ENCODE measurements at places on chromosomes 5 and 9.

GRCh38 chr5:36570301-36571095 lies 35.9 kb upstream of the SLC1A3 start:
- DNase-seq = no peak

DNA sequence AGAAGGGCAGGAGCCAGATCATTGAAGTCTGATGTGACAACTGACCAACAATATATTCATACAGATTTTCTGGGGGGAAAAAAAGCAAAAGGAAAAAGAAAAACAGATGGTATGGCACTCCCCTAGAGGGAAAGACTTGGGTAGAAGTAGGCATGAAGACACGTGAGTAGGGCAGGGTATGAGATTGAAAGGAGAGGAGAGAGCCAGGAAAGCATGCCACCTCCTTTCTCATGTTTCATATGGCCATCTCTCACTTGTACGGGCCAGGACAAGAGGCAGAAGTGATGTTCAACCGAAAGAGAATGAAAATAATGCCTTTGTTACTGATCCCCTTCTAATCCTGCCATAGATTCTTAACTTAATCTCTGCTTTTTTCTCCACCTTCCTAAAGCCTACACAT lies 139.0 kb upstream of the ACTBL2 start:
- DNase-seq = no peak

- no peak for DNase-seq
Measured at GRCh38 chr9:133073086-133074014, 11.6 kb downstream of the CEL start.

DNA sequence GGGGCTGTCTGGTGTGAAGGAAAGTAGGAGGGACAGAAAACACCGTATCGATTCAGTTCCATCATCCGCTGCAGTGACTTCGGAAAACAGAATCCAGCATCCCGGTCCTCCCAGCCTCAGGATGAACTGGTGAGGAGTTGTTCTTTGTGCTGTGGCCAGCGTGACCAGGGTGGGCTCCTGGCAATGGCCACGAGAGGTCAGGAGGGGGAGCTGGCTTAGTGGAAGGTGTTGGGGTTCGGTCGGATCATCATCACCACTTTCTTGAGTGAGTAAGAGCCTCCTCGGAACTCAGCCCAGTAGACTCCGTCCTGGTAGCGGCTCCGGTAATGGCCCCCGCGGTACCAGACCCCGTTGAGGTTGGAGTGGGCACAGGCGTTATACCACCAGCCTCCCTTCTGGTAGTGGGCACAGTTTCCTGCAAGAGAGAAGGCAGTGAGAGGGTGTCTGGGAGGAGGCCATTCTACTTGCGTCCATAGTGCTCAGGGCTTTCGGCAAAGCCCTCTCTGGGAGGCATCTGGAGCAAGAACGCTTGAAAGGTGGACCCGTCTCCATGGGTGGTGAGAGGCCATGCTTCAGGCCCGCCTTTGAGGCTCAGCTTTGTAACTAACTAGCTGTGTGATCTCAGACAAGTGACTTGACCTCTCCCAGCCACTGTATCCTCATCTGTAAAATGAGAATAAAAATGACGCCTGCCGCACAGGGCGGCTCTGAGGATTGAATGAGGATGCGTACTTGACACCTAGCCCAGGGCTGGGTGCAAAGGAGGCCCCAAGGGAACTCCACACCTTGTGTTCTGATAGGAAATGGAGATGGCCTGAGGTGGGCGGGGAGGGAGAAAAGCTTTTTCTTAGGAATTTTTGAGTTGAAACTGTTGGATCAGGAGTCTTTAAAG lies 33.5 kb downstream of the ANGPTL2 start:
- DNase-seq = no peak

- no peak for DNase-seq
Measured at GRCh38 chr9:113674436-113674835, 201.7 kb upstream of the ZNF618 start.

- peak; percentile 36 for DNase-seq
Measured at GRCh38 chr5:34415559-34416198, 240.4 kb upstream of the RAI14 start.

DNA sequence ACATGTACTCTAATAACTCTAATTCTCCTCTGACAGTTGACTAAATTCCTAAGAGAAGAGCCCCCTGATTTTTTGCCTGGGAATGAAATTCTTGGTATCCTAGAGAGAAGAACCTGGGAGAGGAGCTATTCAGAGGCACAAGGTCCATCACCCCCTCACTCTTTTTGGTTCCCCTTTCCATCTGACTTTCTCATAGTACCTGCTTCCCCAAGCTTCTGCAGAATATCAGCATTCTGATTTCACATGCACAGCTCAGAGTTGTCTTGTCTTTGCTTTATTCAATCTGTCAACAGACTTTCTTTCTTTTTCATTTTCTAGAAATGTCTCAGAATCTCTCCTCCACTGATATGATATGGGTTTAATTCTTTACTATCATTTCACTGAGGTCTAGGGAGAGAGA lies 141.5 kb upstream of the FBXL17 start:
- no peak for DNase-seq

GRCh38 chr5:56088431-56088949 lies 93.7 kb upstream of the IL6ST start:
- no peak for DNase-seq

DNA sequence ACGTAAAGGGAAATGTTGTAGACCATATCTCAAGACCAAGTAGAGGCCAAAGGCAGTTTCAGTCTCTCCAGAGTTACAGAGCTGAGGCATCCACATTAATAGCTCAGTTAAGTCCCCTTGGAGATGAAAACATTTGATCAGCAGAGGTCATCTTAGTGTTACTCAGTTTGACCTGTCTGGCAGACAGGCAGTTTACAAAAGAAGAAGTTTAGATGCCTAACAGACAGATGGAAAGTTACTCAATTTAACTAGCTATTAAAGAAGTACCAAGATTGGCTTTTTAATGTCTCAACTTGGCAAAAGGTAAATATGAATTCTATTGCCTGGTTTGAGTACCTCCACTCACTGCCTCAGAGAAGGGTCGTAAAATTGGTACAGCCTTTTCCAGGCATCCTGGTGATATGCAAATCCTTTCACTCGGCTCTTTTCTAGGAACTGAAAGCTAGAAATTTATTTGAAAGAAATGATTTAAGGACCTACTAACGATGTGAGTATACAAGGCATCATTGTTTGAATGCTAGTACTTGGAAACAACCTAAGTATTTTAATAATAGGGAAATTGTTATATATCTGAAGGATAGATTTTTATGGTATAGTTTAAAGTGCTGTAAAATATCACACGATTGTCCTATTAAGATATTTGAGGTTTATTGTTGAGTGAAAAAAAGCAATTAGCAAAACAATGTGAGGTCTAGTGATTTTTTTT lies 14.8 kb downstream of the ACO1 start:
- DNase-seq = peak; percentile 18

- no peak for DNase-seq
Measured at GRCh38 chr9:136562746-136563495, 17.1 kb upstream of the NOTCH1 start.

DNA sequence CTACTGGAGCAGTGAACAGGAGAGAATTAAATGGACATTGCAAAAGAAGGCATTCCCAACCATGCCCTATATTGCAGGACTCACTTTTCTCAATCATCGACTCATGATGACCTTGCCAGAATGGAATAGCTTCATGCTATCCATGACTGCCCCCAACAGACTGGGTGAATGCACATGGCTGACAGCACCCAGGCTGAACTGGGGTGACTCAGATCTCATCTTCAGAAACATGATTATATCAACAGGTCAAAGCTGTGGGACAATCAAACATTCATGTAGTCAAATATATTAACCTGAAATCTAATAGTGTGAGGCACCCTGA lies 34.7 kb upstream of the MIER3 start:
- no peak for DNase-seq

DNA sequence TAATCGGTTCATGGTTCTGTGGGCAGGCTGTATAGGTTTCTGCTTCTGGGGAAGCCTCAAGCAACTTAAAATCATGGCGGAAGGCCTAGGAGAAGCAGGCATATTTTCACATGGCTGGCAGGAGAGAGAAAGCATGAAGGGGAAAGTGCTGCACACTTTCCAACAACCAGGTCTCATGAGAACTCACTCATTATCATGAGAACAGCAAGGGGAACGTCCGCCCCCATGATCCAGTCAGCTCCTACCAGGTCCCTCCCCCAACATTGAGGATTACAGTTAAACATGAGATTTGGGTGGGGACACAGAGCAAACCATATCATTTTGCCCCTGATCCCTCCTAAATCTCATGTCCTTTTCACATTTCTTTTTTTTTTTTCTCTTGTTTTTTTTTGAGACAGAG lies 82.1 kb downstream of the EHMT1 start:
- no peak for DNase-seq

DNA sequence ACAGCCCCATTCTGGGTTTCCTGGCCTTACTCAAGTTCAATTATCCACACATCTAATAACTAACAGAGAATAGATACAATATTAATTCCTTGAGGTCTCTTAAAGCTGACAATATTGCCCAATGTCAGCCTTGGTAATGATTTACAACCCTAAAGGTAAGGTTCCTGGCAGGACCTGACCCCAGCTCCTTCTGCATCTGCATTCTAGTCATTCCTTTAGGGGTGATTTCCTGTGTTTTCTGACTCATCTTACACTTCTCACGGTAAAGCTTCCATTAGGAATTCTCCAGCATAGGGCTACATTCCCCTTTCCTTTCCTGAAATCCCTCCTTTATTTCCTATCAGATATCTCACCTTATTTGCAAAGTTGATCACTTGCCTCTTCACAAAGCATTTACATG lies 9.3 kb downstream of the HAVCR1 start:
- DNase-seq = no peak

- DNase-seq = no peak
Measured at GRCh38 chr5:132737982-132738681, 786 bp upstream of the KIF3A start.

GRCh38 chr9:134381671-134382516 lies 55.6 kb downstream of the RXRA start:
- DNase-seq = no peak

DNA sequence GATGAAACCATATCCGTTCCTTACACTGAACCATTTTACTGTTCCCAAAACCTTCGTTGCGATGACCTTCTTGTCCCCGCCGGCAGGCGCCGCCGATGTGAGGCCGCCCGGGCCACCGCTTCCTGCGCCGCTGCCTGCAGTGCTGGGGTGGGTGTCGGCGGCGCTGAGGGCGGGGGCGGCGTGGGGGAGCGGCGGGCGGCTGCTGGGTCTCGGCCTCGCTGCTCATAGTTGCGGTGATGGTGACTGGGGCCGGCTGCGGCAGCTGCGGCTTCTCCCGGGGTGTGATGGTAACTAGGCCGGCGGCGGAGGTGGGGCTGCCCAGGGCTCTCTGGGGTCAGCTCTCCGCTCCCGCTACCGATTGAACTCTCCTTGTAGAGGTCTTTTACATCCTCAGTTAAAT lies 14.1 kb upstream of the OR2S2 start:
- no peak for DNase-seq

DNA sequence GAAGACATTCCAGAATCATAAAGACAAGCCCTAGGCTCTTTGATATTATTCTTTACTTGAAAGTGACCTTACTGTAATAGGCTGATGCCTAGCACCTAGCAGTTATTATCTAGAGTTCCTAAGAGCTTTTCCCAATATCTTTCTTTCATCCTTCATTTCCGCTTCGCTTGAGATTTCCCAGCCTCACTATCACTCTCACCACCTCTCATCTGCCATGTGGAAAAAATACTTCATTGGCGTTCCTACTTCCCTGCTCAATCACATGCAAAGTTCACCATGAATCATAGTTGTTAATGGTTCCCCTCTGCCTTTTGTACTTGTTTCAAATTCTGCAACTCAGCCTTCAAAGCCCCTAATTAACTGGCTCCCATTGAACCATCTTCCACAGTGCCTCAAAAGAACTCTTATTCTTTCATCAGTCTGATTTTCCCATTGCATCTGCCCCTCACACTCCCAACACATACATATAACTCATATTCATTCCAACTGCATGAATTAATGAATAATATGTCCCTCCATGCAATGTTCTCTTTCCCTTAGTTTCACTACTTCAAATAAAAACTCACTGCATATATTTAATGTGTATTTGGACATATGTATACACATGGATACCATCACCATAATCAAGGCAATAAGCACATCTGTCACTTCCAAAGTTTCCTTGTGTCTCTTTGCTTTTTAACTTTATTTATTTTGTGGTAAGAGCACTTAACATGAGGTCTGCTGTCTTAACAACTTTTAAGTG lies 221.6 kb downstream of the PARP8 start:
- DNase-seq = no peak

- DNase-seq = no peak
Measured at GRCh38 chr5:150152636-150153462, 2.8 kb downstream of the PDGFRB start.

- DNase-seq = no peak
Measured at GRCh38 chr5:132477784-132478365, 12.7 kb downstream of the IRF1 start.

- DNase-seq = peak; percentile 69
Measured at GRCh38 chr5:159049844-159050315, 49.8 kb downstream of the EBF1 start.

- no peak for DNase-seq
Measured at GRCh38 chr9:91191411-91192380, 170.0 kb downstream of the AUH start.

GRCh38 chr5:79842991-79843390 lies 148.1 kb downstream of the MTX3 start:
- DNase-seq = no peak

DNA sequence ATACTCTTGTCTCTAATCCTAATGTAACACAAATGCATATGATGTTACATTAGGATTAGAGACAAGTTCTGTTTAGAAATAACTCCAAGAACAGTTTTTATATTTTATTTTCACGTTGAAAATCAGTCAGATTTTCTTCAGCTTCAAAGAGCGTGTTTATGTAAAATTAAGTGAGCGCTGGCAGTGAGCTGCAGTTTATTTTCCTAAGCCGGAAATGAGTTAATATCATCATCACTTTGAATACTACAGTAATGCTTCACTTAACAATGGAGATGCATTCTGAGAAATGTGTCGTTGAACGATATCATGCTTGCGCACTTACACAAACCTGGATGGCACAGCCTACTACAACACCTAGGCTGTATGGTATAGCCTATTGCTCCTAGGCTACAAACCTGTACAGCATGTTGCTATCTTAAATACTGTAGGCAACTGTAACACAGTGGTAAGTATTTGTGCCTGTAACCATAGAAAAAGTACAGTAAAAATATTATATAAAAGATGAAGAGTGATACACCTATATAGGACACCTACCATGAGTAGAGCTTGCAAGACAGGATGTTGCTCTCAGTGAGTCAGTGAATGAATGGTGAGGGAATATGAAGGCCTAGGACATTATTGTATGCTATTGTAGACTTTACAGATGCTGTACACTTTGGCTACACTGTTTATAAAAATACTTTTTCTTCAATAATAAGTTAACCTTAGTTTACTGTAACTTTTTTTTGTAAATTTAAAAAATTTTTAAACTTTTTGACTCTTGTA lies 65.9 kb upstream of the C5orf46 start:
- DNase-seq = no peak
